ENCODE measurements at places on chromosomes 13 and 19.
A peak's percentile ranks its signal among the peaks of the same experiment; 100 is the strongest.

DNA sequence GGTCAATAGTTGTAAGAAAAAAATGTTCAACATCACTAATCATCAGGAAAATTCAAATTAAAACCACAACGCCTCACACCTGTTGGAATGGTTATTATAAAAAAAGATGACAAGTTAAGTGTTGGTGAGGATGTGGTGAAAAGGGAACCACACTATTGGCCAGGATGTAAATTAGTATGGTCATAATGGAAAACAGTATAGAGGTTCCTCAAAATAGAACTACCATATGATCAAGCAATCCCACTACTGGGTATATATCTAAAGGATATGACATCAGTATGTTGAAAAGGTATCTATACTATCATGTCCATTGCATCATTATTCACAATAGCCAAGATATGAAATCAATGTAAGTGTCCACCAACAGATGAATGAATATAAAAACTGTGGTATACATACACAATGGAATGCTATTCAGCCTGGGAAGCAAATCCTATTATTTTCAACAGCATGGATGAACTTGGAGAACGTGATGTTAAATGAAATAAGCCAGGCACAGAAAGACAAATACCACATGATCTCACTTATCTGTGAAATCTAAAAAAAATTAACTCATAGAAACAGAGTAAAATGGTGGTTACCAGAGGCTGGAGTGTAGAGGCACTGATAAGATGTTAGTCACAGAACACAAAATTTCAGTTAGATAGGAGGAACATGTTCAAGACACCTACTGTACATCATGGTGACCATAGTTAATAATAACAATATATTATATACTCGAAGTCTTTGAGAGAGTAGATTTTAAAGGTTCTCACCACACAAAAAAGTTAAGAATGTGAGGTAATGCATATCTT is 56.6 kb downstream of the TBC1D4 start:
- DNase-seq, result no peak

- DNase-seq, result peak; percentile 40
Observed at GRCh38 chr13:23506807-23507291, 63.4 kb upstream of the TNFRSF19 start.

DNA sequence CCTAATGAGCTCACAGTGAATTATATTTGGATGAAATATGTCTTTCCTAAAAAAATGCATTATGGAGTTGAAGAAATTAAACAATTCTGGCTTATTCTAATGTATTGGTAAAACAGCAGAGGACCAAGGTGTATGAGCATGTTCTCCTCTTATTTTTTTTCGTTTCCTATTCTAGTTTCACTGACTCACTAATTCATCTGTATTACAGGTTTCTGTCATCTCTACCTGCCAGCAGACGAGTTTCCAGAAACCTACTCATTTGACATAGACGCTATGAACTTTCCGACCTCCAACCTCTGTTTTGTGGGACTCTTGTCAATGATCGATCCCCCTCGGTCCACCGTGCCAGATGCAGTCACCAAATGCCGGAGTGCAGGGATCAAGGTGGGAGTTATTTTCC is 20.3 kb downstream of the ATP12A start:
- no peak for DNase-seq

- DNase-seq, result peak; percentile 56
Observed at GRCh38 chr13:73708393-73708985, 425.7 kb downstream of the KLF12 start.

GRCh38 chr13:109868578-109869311 is 82.4 kb upstream of the IRS2 start:
- peak; percentile 56 for DNase-seq

DNA sequence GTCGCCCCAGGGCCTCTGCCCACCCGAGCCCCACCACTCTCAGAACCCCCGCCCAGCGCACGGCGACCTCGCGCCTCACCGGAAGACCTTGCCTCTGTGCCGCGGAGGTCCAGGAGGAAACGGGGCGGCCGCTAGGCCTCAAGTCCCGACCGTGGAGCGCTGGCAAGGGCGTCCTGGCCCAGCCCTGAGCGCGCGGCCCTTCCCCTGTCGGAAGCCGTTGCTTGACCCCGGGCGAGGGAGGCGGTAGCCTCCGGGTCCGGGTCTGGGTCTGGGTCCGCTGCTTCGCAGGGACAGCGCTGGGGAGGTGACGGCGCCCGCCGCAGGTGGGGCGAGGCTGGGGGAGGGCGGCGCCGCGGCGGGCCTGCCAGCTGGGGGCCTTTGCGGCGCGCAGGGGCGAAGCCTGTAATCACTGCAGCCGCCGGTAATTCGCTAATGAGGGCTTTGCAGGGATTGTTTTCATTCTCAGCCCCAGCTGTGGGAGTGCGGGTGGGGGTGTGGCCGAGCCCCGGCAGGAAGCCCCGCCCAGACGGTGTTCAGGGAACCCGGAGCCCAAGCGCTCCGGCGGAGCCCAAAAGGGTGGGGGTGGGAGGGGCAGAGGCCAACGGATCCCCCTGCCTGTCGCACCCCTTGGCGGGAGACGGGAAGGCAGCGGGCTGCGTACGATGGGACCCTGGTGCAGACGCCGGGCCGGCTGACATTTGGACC is 8.6 kb downstream of the C19orf25 start:
- DNase-seq, result peak; percentile 0

GRCh38 chr13:113418722-113419049 is 34.6 kb downstream of the ADPRHL1 start:
- no peak for DNase-seq

- peak; percentile 43 for DNase-seq
Observed at GRCh38 chr13:109151255-109151654, 521.8 kb downstream of the MYO16 start.

- DNase-seq, result peak; percentile 72
Observed at GRCh38 chr13:76903544-76904162, 17.4 kb upstream of the KCTD12 start.

Measured in HCEC 1CT (cell line).